Posterior cingulate gyrus (tissue), 11 donors: ENCODE measurements at places on chromosomes 3 and 15.

DNA sequence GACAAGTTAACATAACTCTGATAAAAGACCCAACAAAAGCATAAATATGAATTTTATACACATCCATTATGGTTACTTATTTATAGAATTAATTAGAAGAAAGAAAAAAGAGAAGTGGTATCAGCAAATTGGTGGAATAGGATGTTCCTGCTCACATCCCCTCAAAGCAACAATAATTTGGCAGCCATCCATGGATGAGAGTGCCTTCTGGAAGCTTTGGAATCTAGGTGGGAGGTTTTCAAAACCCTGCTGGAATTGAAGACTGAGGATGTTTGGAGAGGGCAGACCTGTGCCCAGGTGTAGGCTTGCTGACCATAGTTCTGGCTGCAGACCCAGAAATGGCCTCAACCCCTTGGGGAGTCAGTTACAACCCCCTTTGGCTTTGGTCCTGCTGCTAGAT lies 91.2 kb downstream of the EDEM1 start:
- DNase-seq = no peak

- DNase-seq = no peak
Observed at GRCh38 chr15:98308117-98308516, 340.2 kb upstream of the IGF1R start.

DNA sequence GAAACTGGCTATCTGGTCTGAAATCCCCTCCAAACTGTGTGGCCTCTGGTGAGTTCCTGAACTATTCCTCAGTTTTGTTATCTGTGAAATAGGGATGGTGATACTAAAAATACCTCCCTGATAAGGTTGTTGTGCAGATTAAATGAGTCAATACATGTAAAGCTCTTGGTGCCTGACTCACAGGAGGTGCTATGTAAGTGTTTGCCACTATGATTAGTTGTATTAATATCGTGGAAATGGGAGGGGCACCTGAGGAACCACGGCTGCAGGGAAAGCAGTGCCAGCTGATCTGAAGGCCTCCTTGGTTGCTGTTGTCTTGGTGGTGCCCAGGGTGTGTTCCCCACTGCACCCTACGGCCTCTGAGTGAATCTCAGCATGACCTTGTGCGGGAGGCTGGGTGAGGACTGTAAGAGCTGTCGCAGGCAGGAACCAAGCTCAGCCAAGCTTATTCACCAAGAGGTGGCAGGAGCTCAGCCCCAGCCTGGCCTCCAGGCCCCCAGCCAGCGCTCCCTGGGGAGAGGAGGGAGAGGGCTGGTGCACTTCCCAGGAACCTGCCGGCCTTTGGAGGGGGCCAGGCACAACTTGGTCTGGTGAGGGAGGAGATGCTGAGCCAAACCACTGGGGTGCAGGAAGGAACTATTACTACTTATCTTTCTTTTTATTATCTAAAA lies 44.8 kb upstream of the CCDC174 start:
- DNase-seq = no peak

DNA sequence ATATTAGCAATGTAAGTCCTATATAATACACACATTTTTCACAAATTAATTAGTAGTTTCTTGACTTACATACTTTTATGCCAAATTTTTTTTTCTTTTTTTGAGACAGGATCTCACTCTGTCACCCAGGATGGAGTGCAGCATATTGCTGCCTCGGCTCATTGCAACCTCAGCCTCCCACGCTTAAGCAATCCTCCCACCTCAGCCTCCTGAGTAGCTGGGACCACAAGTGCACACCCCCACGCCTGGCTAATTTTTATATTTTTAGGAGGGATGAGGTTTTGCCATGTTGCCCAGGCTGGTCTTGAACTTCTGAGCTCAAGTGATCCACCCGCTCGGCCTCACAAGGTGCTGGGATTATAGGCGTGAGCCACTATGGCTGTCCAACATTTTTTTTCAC lies 54.6 kb downstream of the RNF111 start:
- no peak for DNase-seq

GRCh38 chr3:179309225-179310078 lies 13.4 kb upstream of the ZNF639 start:
- no peak for DNase-seq

- no peak for DNase-seq
Observed at GRCh38 chr3:25911525-25912295, 121.8 kb downstream of the OXSM start.

DNA sequence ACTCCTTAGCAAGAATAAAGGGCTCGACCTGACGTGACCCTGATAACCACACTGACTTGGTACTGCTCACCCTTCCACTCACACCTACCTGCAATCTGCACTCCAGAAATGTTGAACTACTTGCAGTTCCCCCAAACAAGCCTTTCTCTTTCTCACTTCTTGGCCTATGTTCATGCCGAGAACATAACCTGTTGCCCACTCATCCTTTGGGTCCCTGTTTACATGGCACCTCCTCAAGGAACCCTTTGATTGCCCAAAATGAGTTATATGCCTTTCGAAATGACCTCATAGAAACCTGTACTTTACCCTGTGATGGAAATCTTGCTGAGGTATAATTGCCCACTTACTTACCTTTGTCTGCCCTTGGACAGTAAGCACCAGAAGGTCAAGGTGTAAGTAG lies 96.2 kb downstream of the TMCO5A start:
- DNase-seq = no peak

DNA sequence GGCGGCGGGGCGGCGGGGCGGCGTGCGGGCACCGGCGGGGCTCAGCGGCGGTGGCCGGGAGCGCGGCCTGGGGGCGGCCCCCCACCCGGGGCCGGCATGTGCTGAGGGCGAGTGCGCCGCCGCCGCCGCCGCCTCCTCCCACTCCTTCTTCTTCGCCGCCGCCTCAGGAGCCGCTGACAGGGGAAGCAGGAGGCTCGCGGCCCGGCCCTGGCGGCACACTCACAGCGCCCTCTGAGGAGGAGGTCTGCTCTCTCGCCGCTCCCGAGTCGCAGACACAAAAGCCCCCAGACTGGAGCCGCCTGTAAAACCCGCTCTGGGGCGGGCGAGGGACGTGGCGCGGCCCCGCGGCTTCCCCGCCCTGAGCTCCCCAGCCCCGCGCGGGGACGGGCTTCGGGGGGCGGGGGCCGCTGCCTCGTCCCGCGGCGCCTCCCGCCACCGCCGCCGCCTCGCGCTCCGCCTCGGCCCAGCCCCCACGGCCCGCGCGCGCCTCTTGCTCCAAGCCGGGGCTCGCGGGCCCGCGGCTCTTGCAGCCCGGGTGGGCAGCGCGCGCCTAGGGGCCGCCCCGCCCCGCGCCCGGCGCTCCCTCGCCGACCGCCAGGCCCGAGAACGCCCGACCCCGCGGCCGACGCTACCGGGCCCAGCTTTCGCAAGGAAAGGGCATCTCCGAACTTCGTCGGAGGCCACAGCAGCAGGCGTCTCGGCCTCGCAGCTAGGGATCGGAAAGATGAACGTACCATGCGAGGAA lies at the start of gene PYGO1:
TSS of gene PYGO1 (minus strand) at position 276 of the 745 bp plus-strand sequence. CDS start 462 bp downstream, outside the sequence.
- peak; percentile 81 for DNase-seq

DNA sequence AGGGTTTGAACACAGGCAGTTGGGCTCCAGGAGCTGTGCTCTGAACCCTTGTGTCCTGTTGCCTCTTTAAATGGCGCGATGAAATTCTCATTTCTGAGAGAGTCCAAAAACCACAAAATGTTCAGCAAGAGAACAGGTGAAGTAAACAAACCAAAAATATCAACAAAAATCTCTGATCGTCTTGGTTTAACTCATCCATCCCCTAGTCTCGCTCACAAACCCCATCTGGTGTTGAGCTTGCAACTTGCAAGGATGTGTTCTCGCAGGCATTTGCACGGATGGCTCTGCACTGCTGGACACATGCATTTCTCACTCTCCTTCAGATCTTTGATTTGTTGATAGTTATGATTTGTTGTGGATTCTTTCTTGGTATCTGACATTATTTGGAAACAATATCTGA lies 31.1 kb downstream of the FAH start:
- peak; percentile 83 for DNase-seq

DNA sequence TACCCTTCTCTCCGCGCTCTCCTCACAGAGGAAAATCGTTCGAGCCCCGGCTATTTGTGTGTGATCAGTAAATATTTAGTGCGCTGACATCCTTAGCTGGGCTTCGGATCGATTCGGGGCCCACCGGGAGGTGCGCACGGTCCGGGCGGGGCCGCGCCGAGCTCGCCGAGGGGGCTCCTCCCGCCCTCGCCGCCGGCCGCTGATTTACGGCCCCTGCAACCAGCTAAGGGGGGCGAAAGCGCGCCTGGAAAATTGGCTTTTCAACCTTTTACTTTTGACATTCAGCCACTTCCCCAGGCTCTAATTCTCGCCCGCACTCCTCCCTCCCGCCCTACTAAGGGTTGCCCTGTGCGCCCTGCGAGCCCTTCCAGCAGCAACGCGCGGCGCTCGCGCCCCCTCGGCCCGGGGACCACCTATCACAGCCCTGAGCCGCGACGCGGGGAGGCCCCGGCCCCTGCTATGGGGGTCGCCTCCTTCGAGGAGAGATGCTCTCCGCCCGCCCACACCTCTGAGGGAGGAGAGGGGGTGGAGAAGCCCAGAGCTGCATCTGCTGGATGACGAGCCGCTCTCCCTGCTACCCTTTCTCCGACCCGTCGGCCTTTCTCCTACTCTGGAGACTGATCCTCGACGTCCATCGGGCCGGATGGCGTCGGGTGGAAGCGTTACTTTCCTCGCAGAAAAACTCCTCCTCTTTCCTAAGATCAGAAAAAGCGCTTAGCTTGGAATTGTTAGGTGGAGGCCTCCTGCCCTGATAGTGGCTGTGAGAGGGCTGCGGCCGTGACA lies 7.8 kb upstream of the NR2F2 start:
- DNase-seq = no peak

DNA sequence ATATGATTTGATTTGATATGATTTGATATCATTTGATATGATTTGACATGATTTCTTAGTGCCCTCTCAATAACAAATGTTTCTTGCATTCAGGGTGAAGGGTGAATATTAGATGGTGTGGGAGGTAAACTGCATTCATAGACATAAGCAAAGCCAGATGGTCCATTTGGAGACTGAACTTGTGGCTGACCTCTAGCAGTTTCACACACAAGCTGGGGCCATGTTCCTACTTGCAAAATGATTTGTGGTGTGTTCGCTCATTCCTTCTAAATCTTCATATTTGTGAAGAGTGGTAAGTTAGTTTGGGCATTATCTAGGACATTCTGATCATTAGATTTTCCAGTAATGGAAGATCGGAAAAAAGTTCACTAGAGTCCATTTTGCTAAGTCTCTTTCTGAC lies 40.5 kb upstream of the CCR4 start:
- DNase-seq = no peak

DNA sequence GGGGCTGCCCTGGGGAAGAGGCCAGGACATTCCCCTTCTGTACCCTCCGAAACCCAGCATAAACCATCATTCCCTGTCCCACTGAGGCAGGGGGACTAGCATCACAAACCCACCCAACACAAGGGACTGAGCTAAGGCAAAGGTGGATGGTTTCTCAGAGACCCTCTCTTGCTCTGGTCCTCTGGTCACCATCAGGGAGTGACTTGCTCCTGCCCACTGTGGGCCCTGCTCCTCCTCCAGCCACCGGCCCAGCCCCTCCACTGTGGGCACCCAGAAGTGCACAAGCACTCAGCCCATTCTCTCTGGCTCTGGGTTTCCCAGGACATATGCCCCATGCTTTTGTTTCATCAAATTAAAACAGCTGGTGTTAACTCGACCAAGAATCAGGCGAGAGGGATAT lies 44.9 kb downstream of the PTH1R start:
- no peak for DNase-seq

DNA sequence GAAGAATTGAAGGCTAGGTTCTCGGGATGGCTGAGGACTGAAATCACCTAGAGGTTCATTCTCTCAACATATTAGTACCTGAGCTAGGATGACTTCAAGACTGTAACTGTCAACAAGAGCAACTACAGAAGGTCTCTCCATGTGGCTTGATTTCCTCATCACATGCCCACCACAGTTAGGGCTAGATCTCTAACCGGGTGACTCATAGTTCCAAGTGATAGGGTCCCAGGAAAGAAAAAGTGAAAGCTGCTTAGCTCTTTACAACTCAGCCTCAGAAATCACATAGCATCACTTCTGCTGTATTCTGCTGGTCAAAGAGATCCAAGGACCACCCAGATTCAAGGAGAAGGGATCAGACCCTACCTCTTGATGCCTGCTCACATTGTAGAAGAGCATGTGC lies 165.4 kb upstream of the AGTR1 start:
- DNase-seq = no peak

DNA sequence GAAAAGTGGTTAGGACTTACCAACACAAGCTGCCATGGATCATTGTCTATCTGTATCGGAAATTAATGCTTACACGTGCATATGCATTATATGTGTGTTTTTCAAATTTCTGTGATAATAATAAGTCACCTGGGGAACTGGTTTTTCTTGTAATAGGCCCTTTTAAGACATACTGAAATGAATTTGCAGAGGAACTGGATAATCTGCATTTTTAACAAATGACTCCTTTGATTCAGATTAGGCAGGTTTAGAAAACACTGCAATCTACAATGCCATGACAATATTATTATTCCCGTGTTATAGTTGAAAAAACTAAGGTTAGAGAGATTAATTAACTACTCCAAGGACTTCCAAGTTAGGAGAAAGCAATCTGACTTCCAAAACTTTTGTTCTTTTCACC lies 23.4 kb downstream of the STRIT1 start:
- DNase-seq = no peak

- DNase-seq = no peak
Observed at GRCh38 chr3:196611761-196612483, 27.6 kb upstream of the NRROS start.

DNA sequence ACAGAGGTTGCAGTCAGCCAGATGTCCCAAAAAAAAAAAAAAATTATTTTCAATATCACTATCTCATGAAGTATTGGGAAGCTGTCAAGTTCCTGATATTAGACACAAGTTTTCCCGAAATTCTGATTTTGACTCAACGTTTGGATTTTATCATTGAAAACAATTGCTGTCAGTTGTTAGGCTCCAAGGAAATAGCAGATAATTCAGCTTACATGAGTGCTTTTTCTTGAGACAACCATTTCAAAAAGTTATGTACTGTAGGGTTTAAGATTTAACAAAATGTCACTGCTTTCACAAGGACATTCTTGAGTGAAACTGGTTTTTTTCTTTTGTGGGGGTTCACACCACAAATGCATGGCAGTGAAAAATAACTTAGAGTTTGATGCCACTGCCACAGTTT lies 9.3 kb upstream of the SETD5 start:
- DNase-seq = no peak

- DNase-seq = no peak
Observed at GRCh38 chr3:126364731-126365301, 7.6 kb upstream of the KLF15 start.

DNA sequence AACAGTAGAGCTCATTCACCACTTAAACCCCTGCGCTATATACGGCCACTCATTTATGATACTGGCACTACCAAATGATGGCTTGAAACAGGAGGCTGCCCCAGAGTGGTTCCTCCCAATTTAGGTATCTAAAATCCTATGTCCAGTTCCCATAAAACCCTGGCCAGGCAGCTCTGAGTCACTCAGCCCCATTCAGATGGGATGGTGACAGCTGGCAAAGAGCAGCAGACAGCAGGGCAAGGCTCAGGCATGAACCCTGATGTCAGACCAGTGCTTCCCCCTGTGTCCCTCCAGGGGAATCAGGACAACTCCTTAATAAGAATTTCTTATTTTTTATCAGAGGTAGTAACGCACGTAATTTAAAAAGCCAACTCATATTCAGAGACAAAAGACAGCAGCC lies 77.2 kb upstream of the RNU6-1 start:
- DNase-seq = no peak
